ENCODE measurements at places on chromosomes 16 and 17.

GRCh38 chr16:51402785-51403184 lies 251.7 kb upstream of the SALL1 start:
- DNase-seq = no peak

DNA sequence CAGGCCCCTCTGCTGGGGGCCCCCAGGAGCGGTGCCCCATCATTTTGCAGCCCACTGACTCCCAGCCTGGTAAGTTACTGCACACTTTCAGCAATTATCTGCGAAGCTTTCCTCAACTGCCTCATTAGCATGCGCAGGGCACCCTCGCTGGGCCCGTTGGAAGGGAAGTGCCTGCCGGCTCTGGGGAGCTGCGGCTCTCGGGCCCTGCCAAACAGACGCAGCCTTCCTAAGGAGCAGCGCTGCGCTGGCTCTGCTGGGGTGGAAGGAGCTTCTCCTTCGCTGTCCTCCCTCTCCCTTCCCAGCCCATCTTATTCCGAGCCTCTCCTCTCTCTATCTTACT lies 71.0 kb downstream of the RBBP6 start:
- no peak for DNase-seq

GRCh38 chr16:64133366-64133765 lies 988.5 kb downstream of the CDH11 start:
- DNase-seq = no peak

DNA sequence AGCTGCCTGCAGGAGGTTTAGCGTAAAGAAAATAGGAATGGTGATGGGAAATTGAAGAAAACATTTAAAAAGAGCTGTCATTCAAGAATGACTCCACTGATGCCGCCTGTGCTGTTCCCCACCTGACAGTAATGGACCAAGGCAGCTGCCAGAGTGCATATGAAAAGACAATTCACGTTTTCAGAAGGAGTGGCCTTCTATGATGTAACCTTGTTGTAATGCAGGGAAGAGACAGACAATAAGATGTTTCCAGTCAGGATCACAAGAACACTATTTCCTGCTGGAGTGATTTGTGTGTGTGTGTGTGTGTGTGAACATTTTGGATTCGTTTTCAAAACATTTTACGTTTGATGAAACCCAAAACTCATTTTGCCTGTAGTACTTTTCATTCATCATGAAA lies 203.7 kb downstream of the LGALS9B start:
- DNase-seq = no peak

- DNase-seq = no peak
These were observed 15.3 kb downstream of the VPS53 start for GRCh38 chr17:699345-699744.

DNA sequence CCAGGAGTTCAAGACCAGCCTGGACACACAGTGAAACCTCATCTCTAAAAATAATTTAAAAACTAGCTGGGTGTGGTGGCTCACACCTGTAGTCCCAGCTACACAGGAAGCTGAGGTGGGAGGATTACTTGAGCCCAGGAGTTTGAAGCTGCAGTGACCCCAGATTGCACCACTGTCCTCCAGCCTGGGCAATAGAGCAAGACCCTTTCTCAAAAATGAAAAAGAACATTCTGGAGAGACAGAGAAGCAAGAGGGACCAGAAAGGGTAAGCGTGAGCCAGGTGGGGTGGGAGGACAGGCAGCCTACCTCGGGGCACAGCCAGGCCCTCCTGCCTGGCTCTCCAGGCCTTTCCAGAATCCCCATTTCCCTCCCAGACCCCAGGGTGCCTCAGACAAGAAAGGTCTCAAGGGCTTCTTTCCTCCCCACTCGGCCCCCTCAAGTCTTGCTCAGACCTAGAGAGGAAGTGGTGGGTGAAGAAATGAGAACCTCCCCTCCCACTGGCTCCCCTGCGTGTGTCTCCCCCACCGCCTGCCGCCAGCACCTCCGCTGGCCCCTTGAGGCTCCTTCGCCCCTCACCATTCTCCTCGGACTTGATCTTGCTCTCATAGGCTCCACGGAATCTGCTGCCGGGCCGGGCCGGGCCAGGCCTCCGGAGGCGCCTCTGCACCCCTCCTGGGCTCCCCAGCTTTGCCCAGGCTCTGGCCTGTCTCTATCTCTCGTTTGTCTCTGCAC lies 503 bp downstream of the C16orf54 start:
- no peak for DNase-seq

- DNase-seq = peak; percentile 61
These were observed 8.3 kb downstream of the FOXJ1 start for GRCh38 chr17:76132574-76133338.

DNA sequence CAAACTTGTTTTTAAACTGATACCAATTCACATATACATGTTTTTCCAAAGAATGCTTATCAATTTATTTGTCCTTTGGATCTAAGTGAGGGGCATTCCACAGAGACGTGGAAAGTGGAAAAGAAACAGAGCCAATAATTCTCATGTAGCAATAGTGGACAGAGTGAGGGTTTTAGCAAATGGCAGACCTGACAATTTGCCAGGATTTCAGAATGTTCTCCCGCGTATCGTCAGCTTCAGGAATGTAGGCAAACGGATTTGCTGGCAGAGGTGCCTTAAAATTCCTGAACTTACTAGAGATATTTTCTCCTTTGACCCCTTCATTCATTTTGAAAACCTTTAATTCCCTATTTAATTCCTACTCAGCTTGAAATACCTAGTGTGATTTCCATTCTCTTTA lies 193.4 kb upstream of the CPHXL start:
- DNase-seq = no peak

GRCh38 chr17:10198509-10199249 lies at the start of gene GAS7:
TSS of gene GAS7 (minus strand) at chr17:10198606.
- DNase-seq = no peak

GRCh38 chr17:7509937-7510336 lies 25.8 kb downstream of the POLR2A start:
- no peak for DNase-seq

DNA sequence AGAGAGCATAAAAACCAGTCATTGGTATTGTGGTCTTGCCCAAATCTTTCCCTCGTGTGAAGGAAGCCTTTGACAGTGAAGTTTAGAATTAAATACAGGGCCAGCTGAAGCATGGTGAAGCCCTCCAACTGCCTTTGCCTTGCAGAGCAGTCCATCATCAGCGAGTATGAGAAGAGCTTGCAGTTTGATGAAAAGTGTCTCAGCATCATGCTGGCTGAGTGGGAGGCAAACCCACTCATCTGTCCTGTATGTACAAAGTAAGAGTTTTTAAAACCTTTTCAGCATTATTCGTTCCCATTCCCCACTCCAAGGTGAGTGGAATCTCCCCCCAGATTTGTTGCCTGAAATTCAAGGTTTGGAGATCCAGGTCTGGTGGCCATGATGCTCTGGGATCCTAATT lies 5.8 kb downstream of the RPAIN start:
- DNase-seq = no peak

- no peak for DNase-seq
These were observed 38.4 kb downstream of the ABAT start for GRCh38 chr16:8712589-8713361.

- no peak for DNase-seq
These were observed 893.8 kb downstream of the KCNJ2 start for GRCh38 chr17:71063127-71063526.

Data from HT-29 (cell line).